Breast epithelium (tissue), 4 donors: ENCODE measurements at places on chromosomes 16 and 17. TPM values are rescaled to one million over a fixed set of nuclear protein-coding genes. Genes with fewer than 3 reads are reported as not detected.

DNA sequence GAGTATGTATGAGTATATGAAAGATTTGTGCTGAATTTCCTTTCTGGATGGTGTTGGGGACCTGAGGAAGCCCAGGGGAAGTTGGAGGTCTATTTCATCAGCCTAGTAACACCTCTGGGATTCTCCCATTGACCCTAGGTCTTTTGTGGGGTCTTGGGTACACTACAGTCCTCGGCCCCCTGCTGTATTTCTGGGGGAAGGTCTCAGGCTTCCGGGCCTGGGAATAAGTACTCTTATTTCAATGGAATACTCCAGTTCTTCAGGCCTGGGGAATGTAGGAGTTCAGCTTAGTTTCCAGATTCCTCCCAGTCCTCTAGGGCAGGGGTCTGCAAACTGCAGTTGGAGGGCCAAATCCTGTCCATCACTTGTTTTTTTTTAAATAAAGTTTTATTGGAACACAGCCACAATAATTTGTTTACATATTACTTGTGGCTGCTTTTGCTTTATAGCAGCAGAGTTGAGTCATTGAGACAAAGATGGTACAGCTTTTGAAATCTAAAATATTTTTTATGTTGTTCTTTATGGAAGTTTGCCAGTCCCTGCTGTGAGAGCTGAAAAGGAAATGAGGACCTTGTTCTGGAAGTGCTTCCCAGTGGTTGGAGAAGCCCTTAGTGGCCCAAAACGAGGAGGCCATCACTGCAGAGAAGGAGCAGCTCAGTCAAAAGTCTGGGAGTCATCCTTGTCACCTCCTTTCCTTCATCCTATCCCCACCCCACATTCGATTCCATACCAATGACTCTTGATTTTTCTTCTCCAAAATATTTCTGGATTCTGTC lies 142.5 kb upstream of the HS3ST2 start:
- H3K36me3 ChIP-seq, result no peaks in the 10 kb centered on the region
- H3K4me1 ChIP-seq, result no peaks in the 10 kb centered on the region
- H3K27me3 ChIP-seq, result no peaks in the 10 kb centered on the region
- no peak overlapping the region for H3K27ac ChIP-seq
- no peak overlapping the region for H3K4me3 ChIP-seq

Gene HBZ
- not detected for total RNA-seq

DNA sequence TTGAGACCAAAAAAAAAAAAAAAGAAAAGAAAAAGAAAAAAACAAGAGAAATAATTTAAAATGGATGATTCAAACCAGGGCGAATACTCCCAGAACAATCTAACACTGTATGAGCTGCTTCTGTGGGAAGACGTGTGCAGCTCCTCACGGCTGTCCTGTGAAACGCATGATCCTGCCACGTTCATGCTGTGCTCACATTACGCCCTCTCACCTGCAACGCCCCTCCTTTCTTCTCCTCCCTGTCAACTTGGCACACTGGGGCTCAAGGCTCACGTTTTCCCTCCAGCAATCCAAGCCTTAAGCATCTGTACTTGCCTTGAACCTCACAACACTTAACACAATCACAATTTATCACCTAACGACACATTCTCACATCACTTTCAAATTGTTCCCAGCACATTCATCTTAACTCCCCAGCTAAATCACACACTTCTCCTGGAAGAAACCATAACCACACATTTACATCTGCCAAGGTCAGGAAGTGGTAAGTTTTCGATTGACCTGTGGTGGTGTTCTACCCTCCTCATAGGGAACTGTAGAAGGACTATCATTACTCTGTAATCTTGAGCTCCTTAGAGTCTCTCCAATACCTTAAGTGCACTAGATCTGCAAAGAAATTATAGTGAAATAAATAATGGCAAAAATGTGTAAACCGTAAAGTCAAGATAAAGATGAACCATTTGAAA lies 29.1 kb downstream of the MBTPS1 start:
- H3K27ac ChIP-seq, result no peak overlapping the region
- H3K4me3 ChIP-seq, result no peak overlapping the region
- no peaks in the 10 kb centered on the region for H3K4me1 ChIP-seq
- no peak for DNase-seq

Gene SLC25A19
- 11.4 TPM for total RNA-seq

- no peaks in the 10 kb centered on the region for H3K27me3 ChIP-seq
- H3K4me1 ChIP-seq, result no peaks in the 10 kb centered on the region
- no peaks in the 10 kb centered on the region for H3K36me3 ChIP-seq
- no peak for DNase-seq
Measured at GRCh38 chr16:81521141-81521626, 76.6 kb downstream of the CMIP start.

Gene GRB7
- total RNA-seq, result not detected

- H3K4me1 ChIP-seq, result no peaks in the 10 kb centered on the region
- no peaks in the 10 kb centered on the region for H3K27me3 ChIP-seq
- H3K36me3 ChIP-seq, result no peaks in the 10 kb centered on the region
- no peak overlapping the region for H3K27ac ChIP-seq
Measured at GRCh38 chr16:27377666-27378485, 24.1 kb upstream of the IL21R start.

GRCh38 chr16:56851671-56852400 lies 13.2 kb upstream of the SLC12A3 start:
- DNase-seq, result no peak
- H3K4me1 ChIP-seq, result no peaks in the 10 kb centered on the region
- H3K36me3 ChIP-seq, result no peaks in the 10 kb centered on the region
- H3K4me3 ChIP-seq, result no peak overlapping the region
- H3K27ac ChIP-seq, result no peak overlapping the region
- H3K27me3 ChIP-seq, result no peaks in the 10 kb centered on the region

Gene NFE2L1
- 96.4 TPM for total RNA-seq

- no peaks in the 10 kb centered on the region for H3K36me3 ChIP-seq
- H3K27ac ChIP-seq, result peak overlapping the region; percentile 58
- H3K27me3 ChIP-seq, result no peaks in the 10 kb centered on the region
- no peak overlapping the region for H3K4me3 ChIP-seq
Measured at GRCh38 chr17:80109713-80110446, 8.5 kb downstream of the GAA start.

Gene HBQ1
- total RNA-seq, result not detected

Gene NUPR1
- total RNA-seq, result 34.2 TPM

DNA sequence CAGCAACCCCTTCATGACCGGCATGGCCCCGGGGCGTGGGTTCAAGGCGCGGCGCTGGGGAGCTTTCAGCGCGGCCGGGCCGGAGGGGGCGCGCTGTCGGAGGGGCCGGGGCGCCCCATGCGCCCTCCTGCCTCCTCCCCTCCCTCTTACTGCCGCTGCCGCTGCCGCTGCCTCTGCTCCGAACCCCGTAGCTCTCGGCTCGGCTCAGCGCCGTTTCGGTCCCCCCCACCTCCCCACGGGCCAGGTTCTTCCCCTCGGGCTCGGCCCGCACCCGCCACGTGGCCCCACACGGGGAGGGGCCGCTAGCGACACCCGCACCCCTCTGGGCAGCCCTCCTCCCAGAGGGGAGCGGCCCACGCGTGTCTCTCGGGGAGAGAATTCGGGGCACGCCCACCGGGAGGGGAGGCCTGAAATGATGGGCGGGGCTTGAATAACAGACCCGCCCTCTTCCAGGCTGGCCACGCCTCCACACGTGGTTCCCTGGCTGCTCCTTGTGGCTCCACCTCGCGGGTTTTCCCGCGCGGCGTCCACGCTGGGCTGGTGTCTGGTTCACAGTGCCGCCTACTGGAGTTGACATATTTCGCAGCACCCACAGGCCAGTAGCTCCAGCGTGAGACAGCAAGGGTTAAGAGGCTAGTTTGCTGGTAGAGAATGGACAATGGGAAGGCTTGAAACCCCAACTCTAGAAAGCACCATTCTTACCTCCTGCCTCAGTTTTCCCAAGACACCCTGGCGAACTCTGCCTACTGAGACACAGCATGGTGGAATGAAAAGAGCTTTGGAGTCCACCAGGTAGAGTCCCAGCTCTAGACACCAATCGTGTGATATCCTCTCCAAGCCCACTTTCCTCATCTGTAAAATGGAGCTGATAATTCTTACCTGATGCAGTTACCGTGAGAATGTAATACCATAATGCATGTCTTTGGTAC lies at the start of gene KCNH4:
Gene KCNH4, minus strand, starts transcription at position 221 of the 929 bp plus-strand sequence. Its CDS starts 197 bp downstream, at position 24.
- H3K36me3 ChIP-seq, result no peaks in the 10 kb centered on the region
- peak within 1 kb of the TSS; percentile 38 for H3K4me3 ChIP-seq
- peaks cover 6% of the 10 kb centered on the region for H3K27me3 ChIP-seq
- no peak for DNase-seq
- no peak within 1 kb of the TSS for H3K27ac ChIP-seq
- H3K4me1 ChIP-seq, result peaks cover 3% of the 10 kb centered on the region

DNA sequence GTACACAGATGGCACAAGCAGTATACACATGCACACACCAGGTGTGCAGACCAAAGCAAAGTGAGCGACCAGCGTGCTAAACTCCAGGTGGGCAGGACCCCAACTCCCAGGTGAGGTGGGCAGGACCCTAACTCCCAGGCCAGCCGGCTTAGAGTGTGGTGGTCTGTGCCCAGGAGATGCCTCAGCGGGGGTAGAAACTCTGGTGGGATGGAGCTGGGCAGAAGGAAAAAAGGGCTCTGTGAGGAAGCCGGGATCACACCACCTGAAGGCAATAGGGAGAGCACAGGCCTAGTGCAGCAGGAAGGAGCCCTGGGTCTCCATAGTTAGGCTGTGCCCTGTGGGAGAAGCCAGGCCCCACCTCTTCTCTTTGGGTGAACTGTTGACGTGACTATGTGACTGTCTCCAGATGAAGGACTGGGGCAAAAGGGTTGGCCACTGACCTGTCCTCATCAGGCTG lies 1.6 kb upstream of the FOXJ1 start:
- H3K4me1 ChIP-seq, result peaks cover 2% of the 10 kb centered on the region
- peaks cover 8% of the 10 kb centered on the region for H3K27me3 ChIP-seq
- no peaks in the 10 kb centered on the region for H3K36me3 ChIP-seq
- H3K4me3 ChIP-seq, result no peak overlapping the region

- peak; percentile 76 for DNase-seq
- H3K27ac ChIP-seq, result peak overlapping the region; percentile 82
- peaks cover 23% of the 10 kb centered on the region for H3K4me1 ChIP-seq
- H3K27me3 ChIP-seq, result no peaks in the 10 kb centered on the region
- H3K4me3 ChIP-seq, result no peak overlapping the region
Measured at GRCh38 chr17:1573932-1574696, 11.5 kb upstream of the PITPNA start.

DNA sequence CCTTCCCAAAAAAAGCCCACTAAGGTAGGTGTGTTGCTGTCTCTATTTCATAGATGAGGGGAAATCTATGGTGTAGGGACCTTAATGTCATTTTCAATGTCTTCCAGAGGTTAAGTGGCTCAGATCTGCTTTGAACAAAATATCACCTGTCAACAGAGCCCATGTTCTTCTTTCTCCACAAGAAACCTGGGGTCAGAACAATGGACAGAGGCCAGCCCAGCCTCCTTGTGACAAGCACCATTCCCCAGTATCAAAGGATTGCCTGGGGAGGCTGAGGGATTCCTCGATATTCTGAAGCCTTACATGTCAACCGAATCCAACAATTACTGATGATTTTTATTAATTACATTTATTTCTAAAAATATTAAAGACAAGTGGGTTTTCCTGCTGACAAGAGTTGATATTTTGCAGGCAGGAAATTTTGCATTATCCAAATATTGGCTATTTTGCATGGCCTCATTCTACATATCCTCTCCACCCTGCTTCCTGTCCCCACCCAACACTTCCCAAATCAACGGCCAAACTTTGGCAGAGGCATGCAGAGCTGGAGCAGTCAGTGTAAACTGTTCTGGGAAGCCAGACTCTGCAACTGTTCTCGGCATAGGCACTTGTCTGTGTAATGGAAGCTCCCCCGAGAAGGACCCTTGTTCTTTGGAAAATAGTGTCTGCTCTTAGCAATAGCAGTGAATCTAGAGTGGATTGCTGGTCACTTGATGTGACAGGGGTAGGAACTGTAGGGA lies 281.5 kb downstream of the HS3ST3A1 start:
- no peaks in the 10 kb centered on the region for H3K4me1 ChIP-seq
- DNase-seq, result no peak
- H3K27ac ChIP-seq, result no peak overlapping the region
- H3K36me3 ChIP-seq, result no peaks in the 10 kb centered on the region
- no peaks in the 10 kb centered on the region for H3K27me3 ChIP-seq

- no peaks in the 10 kb centered on the region for H3K36me3 ChIP-seq
- H3K27ac ChIP-seq, result peak overlapping the region; percentile 37
- no peaks in the 10 kb centered on the region for H3K27me3 ChIP-seq
Measured at GRCh38 chr16:67546761-67547422, 15.4 kb upstream of the CTCF start.

DNA sequence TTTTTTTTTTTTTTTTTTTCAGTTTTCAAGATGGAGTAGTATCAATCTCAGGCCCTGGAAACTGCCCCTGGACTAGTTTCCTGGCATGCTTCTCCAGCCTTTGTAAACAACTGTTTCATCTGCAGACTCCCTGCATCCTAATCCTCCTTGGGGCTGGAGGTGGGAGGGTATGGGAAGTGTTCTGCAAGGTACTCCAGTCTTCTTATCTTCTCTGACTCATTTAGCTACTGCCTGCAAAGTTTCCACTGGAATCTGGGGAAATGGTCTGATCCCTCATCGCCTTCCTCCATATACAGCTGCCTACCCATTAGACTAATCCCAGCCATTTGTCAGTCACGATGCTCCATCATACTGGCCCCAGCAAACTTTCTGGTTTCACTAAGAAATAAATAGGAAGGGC lies 21.5 kb downstream of the COPZ2 start:
- H3K4me3 ChIP-seq, result no peak overlapping the region
- H3K36me3 ChIP-seq, result no peaks in the 10 kb centered on the region
- H3K27ac ChIP-seq, result no peak overlapping the region
- H3K27me3 ChIP-seq, result no peaks in the 10 kb centered on the region
- no peak for DNase-seq
- H3K4me1 ChIP-seq, result peaks cover 10% of the 10 kb centered on the region

DNA sequence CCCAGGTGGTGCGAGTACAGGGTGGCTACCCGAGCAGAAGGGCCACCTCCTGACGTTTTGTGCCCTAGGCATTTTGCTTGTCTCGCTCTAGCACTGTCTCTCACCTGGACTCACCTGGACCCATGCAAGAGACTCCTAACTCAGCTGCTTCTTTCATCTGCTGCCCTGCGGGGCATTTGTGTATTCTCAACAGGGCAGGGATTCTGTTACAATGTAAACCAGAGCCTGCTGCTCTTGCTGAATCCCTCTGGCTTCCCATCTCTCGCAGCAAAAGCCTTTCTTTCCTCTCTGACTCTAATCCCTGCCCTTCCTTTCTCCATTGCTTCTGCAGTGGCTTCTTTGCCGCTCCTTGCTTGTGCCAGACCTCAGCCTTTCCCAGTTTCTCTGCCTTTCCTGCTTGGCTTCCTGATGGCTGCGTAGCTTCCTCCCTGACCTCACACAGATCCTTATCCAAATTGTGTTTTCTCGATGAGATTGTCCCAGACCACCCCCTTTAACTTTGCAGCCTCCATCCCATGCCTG lies 10.2 kb downstream of the ARSG start:
- no peaks in the 10 kb centered on the region for H3K36me3 ChIP-seq
- DNase-seq, result peak; percentile 33
- peak overlapping the region; percentile 52 for H3K27ac ChIP-seq
- no peaks in the 10 kb centered on the region for H3K4me1 ChIP-seq
- no peak overlapping the region for H3K4me3 ChIP-seq
- H3K27me3 ChIP-seq, result no peaks in the 10 kb centered on the region

Gene CHST6
- under 0.01 TPM for total RNA-seq
